NCI-H524 treated with DMSO at 0.1 percent for 48 hours (cell line): ENCODE measurements at places on chromosomes 11 and 22.

DNA sequence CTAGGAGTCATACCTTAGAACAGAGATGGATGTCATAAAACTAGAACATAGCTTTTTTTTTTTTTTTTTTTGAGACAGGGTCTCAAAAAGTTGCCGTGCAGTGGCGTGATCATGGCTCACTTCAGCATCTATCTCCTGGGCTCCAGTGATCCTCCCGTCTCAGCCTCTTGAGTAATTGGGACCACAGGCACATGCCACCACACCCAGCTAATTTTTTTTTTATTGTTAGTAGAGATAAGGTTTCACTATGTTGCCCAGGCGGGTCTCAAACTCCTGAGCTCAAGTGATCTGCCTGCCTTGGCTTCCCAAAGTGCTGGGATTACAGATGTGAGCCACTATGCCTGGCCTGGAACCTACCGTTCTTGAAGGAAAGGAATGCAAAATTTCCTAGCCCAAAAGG, 8.8 kb upstream of the CEP295 start:
- no peak for DNase-seq

DNA sequence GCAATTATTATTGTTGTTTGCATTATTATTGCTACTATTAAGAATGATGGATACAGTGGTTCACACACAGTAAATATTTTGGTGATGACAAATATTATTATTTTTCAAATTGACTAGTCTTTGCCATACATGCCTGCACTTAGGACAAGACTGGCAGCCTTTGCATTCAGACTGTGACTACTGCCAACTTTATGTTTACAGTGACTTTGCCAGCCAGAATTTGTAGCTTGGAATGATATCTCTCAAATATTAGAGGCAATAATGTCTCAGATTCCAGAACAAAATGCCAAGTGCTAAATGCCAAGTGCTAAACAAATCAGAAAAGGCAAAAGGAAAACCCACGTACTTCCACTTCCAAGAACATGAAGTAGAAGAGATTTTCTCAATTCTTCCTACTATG, 823.1 kb downstream of the DLG2 start:
- DNase-seq: no peak

DNA sequence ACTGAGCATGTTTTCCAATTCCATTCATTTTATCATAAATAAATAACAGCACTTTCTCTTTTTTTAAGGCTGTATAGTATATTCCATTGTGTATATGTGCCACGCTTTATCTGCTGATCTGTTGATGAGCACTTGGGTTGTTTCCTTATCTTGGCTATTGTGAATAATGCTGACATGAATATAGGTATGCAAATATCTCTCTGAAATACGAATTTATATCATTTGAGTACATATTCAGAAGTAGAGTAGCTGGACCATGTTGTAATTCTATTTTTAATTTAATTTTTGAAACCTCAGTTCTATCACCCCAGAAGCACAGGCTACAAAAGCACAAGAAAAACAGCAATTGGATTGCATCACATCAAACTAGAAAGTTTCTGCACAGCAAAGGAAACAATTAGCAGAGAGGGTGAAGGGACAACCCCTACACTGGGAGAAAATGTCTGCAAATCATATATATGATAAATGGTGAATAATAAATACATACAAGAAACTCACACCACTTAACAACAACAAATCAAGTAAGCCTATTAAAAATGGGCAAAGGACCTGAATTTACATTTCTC, 43.4 kb downstream of the XKR3 start:
- no peak for DNase-seq

DNA sequence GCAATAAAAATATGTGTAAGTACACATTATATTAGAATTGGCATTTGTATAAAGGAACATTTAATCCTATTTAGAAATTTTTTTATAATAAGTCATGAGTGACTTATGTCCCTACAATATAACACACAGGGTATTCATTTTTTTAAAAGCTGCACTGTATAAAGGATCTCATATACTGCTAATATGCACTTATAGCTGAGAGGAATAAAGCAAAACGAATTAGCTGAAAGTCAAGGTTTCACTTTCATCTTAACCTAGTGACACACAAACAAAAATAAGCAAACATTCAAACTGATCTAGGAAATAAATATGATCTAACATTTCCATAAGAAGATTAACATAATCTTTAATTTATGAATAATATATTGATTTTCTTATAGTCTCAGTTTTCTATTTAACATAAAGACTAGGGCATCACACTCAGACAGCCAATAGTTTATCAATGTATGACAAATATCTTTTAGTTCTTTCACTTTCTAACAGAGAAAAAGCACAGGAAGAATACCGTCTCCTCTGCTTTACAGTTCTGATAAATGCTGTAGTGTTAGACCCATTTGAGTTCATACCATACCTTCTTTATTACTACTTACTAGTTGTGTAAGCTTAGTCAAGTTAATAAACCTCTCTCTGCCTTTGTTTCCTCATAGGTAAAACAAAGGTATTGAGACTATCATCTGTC, 42.9 kb downstream of the DCDC1 start:
- no peak for DNase-seq

DNA sequence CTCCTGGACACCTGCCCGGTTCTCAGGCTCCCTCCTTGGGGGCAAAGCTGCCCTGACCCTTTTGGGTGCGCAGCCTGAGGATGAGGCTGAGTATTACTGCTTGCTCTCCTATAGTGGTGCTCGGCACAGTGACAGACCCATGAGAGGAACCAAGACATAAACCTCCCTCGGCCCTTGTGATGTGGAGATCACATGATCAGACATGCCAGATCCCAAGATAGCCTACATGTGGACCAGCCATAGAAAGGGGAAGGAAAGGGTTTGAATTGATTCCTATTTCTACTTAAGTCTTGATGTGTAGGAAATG, 125.3 kb downstream of the VPREB1 start:
- no peak for DNase-seq
